ENCODE measurements at places on chromosomes 12 and 14.

DNA sequence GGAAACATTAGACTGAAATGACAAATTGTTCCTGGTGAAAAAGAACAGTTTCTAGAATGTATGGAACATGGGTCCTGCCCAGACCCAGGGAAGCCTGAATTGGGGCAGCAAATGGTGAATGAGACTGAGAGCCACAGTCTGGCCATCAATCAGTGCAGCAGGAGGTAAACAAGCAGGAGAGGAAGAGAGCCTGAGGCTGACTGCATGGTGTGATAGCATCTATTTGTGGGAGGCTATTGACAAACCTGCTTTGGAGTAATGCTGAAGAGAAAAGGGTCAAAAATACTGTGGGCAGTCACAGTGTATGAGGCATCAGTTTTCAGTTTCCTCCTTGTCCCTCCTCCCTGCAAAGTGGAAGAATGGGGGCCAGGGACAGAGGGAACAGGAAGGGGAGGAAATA lies 136.8 kb downstream of the ANKS1B start:
- no peaks in the 10 kb centered on the region for H3K27me3 ChIP-seq
- H3K4me3 ChIP-seq = no peak overlapping the region
- H3K27ac ChIP-seq = no peak overlapping the region
- DNase-seq = no peak
- H3K4me1 ChIP-seq = no peaks in the 10 kb centered on the region

DNA sequence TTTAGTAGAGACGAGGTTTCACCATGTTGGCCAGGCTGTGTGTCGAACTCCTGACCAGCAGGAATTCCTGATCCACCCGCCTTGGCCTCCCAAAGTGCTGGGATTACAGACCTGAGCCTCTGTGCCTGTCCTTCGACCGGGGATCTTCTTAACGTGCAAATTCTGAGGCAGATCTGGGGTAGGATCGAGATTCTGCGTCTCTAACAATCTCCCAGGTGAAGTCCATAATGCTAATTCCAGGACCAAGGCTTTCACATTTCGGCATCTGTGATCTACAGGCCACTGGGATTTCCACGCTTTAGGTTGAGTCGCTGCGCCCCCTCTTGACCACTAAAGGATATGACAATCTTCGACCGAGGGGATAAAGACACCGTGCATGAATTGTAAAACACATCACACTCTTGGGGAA lies 24.8 kb downstream of the FOS start:
- H3K27ac ChIP-seq = peak overlapping the region; percentile 31
- no peaks in the 10 kb centered on the region for H3K4me1 ChIP-seq
- H3K36me3 ChIP-seq = no peaks in the 10 kb centered on the region
- H3K4me3 ChIP-seq = no peak overlapping the region
- no peak for DNase-seq
- no peaks in the 10 kb centered on the region for H3K27me3 ChIP-seq

DNA sequence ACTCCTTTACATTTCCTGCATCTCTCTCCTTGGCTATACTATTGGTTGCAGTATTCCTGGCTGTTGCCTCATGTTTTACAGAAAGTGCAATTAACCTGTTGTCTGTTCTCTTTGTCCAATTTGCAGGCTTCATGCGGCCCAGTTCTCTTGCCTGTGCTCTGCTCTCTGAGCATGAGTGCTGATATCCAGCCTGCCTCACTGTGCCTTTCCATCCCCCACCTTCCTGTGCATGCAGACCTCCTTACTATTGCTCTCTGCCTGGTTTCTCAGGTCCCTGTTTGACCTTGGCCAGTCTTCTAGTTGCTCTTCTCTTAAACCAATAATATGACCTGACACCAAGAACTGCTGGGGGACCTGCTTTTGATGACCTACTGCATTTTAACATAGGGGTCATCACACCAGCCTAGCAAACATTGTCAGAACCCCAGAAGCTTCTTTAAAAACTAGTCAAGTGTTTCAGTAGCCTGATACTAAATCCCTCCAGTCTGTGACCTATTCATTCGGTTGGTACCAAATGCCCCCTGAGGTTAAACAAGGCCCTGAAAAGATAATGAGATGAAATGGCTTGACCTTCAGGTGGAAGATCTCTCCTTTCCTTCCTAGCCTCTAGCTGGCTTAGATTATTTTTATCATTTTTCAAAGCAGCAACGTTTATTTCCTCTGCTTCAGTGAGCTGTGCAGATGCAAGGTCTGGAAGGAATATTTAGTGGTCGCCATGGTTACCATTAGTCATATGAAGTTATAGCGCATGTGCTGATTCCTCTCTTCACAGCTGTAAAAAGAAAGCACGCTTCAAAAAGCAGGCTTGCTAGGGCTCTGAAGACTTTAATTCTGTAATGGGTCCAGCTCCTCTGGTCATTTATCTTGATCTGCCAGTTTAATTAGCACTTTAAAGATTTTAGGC lies 216.5 kb downstream of the PHLDA1 start:
- DNase-seq = no peak
- peak overlapping the region; percentile 34 for H3K27ac ChIP-seq
- no peaks in the 10 kb centered on the region for H3K27me3 ChIP-seq
- H3K36me3 ChIP-seq = no peaks in the 10 kb centered on the region

DNA sequence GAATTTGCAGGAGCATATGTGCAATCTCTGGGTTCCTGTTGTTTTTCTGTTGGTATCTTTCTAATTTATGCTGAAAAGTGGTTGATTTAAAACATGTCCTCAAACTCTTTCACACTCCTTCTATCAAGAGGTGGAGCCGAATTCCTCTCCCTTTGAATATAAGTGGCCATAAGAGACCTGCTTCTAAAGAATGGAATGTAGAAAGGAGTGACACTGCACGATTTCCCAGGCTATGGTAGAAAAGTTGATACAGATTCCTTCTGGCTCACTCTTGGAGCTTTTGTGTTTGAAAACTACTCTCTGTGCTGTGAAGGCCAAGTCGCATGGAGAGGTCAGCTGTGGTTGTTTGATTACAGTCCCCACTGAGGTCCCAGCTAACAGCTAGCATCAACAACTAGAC lies 613.2 kb downstream of the ETNK1 start:
- H3K27ac ChIP-seq = no peak overlapping the region
- H3K27me3 ChIP-seq = no peaks in the 10 kb centered on the region
- no peak overlapping the region for H3K4me3 ChIP-seq
- H3K4me1 ChIP-seq = no peaks in the 10 kb centered on the region
- no peaks in the 10 kb centered on the region for H3K36me3 ChIP-seq
- DNase-seq = no peak

DNA sequence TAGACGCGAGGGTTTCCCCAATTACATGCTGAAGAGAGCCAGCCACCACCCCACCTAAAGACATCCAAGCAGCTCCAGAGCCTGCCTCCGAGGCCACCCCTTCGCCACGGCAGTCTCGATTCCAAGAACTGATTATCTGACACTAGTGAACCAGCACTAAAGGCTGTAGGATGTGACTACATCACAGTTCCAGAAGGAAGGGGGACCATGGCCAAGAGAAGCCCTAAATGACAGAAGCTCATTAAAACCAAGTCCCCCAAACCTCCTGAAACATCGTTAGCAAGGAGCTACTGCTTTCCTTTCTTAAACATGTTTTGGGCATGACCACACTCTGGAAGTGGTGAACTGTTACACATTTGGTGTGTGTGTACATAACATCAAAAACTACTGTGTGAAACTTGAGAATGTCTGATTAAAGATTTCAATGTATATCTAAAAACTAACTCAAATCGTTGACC lies 88.2 kb downstream of the DUSP16 start:
- no peaks in the 10 kb centered on the region for H3K27me3 ChIP-seq
- H3K4me3 ChIP-seq = no peak overlapping the region
- H3K27ac ChIP-seq = peak overlapping the region; percentile 62
- DNase-seq = no peak
- peaks cover 65% of the 10 kb centered on the region for H3K36me3 ChIP-seq

GRCh38 chr14:58119381-58119780 lies 32.6 kb downstream of the ARMH4 start:
- no peaks in the 10 kb centered on the region for H3K36me3 ChIP-seq
- no peak overlapping the region for H3K4me3 ChIP-seq
- H3K27me3 ChIP-seq = no peaks in the 10 kb centered on the region
- DNase-seq = no peak
- H3K27ac ChIP-seq = no peak overlapping the region
- H3K4me1 ChIP-seq = no peaks in the 10 kb centered on the region

- H3K36me3 ChIP-seq = no peaks in the 10 kb centered on the region
- peaks cover 11% of the 10 kb centered on the region for H3K4me1 ChIP-seq
- peak overlapping the region; percentile 7 for H3K27ac ChIP-seq
- H3K4me3 ChIP-seq = no peak overlapping the region
Observed at GRCh38 chr14:68208218-68208617, 388.6 kb downstream of the RAD51B start.

GRCh38 chr14:85535991-85536832 lies 6.3 kb downstream of the FLRT2 start:
- no peaks in the 10 kb centered on the region for H3K36me3 ChIP-seq
- peak overlapping the region; percentile 79 for H3K27ac ChIP-seq
- H3K4me3 ChIP-seq = no peak overlapping the region
- peaks cover 58% of the 10 kb centered on the region for H3K4me1 ChIP-seq

Data from esophagus squamous epithelium (tissue), 5 donors.